ENCODE measurements at places on chromosomes 7 and 10.
A peak's percentile ranks its signal among the peaks of the same experiment; 100 is the strongest.

DNA sequence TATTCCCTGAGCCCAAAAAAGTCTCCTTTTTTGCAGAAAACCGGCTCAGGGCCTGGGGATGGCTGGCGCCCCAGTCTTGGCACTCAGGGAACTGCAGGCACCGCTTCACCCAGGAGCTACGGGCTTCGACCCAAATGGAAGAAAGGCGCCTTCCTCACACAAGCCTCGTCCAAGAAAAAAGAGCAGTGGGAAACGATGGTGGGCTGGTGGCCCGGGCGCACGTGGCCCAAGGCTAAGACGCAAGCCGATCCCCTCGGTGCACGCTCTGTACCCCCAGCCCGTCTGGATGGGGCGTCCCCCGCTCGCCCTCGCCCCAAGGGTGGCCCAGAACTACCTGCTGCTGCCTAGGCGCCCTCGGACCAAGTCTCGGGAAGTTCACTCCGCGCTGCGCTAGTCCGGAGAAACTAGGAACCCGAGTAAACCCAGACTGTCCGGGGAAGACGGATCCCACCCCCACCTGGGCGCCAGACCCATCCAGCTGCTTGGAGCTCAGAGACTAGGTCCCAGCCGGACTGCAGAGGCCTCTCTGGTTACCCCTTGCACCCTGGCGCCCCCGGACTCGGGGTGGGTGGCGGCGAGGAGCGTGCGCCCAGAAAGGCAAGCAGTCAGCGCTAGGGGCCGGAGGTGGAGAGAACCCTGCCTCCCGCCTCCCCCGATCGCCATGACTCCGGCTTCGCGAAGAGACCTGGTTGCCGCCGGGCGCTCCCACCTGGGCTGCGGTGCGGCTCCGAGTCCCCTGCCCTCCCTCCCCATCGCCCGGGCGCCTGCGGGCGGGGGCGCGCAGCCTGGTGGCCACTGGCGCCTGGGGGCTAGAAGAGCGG, 76.4 kb downstream of the CALN1 start:
- DNase-seq: no peak

DNA sequence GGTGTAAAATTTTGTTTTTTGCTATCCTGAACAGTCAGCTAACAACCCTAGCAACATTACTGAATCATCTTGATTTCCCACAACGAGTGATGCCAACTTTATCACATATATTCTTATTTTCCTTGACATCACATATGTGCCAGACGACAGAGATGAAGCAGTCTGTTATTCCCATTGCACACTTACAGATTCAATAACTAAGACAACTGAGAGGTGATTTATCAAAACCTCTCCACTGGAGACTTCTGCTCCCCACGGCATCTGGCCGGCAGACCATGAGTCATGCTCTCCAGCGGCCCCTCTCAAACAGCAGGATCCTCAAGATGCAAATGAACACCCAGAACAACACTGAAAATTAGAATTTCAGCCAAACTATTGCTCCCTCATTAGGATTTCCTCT, 57.1 kb downstream of the AMPH start:
- DNase-seq: no peak

- peak; percentile 64 for DNase-seq
Measured at GRCh38 chr10:88810196-88810961, 7.8 kb downstream of the LIPM start.

GRCh38 chr10:14736600-14737081, 38.1 kb downstream of the FAM107B start:
- DNase-seq: no peak

DNA sequence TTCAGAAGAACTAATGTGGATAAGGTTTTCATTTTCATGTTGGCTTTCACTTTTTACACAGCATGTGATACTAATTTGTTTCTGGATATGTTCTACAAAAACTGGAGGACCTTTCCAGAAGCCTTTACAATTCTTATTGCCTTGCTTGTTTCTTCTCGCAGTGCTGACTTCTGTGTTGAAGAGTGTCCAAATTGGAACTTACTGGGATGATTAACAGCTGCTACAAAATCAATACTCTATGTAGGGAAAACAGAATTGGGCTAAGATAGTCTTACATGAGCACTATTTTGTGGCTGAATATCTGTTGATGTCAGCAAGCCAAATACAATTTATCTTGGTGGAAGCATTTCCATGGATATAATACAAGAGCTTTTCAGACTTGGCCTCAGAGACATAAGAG, 351.2 kb downstream of the DGKB start:
- DNase-seq: no peak

DNA sequence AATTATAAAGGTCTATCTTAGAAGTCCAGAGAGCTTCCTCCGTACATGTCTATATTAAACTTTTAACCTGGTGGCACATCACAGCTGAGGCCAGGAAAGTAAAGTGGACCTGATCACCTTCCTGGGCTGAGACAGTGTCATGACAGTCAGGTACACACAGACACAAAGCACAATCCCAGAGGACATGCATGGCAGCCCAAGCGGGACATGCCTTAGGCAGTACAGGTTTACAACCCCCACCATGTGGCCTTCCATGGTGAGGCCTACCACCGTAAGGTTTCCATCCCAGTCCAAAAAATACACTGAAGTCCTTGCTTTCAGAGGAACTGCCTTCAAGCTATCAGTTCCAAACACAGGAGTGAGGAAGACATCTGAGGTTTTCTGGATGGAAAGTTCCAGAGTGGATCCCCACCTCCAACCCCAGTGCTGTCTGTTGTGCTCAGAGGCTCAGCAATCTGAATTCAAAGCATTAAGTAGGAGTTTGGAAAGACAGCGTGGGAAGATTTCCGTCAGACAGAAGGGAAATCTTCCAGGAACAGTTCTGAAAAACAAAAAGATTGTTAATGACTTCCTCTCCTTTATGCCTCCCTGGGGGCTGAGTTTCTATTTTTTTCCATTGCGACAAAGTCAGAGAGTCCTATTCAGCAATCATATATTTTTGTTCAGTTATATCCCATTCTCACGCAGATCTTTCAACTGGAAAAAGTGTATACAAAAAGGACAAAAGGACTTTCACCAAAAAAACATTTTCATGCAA, 20.1 kb downstream of the IFIT3 start:
- no peak for DNase-seq

GRCh38 chr7:27453702-27454405, 208.8 kb downstream of the HIBADH start:
- DNase-seq: no peak

DNA sequence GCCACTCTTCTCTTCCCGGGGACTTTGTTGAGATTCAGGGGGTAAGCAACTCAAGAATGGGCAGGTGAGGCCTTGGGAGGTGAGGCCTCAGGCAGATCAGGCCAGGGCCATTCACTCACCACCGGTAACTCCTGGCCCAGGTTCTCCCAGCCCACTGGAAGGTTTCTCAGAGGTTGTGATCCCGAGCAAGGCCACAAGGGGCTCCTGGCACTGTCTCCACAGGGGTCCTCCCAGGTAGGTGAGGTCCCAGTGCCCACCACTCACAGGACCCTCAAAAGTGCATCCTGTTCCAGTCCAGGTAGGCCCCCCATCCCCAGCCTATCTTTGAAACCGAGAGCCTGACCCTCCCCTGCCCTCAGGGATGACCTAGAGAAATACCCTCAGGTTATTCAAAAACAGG, 236.1 kb downstream of the BUB3 start:
- DNase-seq: no peak

- no peak for DNase-seq
Measured at GRCh38 chr10:75396631-75397495, 4.7 kb downstream of the ZNF503 start.

DNA sequence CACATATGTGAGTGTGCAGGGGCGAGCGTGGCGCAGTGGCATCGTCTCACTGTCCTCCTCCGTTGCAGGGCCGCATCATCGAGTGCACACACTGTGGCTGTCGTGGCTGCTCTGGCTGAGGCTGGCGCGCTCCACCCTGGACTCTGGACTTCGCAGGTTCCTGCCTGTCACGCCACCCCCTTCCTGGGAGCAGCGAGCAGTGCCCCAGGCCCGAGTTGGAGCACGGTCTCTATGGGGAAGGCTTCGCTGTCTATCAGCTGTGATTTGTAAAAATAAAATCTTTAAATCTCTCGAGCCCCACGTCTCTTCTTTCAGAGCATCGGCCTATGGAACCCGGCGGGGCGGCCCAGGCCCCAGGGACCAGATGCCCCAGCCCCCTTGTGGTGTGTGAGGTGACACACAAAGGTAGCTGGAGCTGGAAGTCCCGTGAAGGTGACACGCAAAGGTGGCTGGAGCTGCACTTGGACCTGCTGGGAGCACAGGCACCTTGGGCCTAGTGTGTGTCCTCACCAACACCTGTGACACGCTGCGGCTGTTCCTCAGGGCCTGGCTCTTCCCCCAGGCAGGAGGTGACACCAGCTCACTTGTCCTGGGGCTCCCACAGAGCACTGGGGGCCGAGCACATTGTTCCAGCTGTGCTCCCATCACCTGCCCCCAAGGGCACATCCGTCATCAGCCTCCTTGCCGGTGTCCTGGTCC, 10.7 kb downstream of the BUD31 start:
- no peak for DNase-seq

GRCh38 chr7:24729365-24730017, 27.8 kb downstream of the GSDME start:
- no peak for DNase-seq

- DNase-seq: no peak
Measured at GRCh38 chr7:122166740-122167139, 22.7 kb upstream of the AASS start.

- DNase-seq: no peak
Measured at GRCh38 chr10:68829521-68829920, 2.2 kb downstream of the STOX1 start.

GRCh38 chr7:15795393-15795792, 108.9 kb upstream of the MEOX2 start:
- no peak for DNase-seq

- no peak for DNase-seq
Measured at GRCh38 chr10:108039821-108040584, 875.5 kb upstream of the SORCS1 start.

- no peak for DNase-seq
Measured at GRCh38 chr10:25175527-25176420, 973 bp downstream of the GPR158 start.

DNA sequence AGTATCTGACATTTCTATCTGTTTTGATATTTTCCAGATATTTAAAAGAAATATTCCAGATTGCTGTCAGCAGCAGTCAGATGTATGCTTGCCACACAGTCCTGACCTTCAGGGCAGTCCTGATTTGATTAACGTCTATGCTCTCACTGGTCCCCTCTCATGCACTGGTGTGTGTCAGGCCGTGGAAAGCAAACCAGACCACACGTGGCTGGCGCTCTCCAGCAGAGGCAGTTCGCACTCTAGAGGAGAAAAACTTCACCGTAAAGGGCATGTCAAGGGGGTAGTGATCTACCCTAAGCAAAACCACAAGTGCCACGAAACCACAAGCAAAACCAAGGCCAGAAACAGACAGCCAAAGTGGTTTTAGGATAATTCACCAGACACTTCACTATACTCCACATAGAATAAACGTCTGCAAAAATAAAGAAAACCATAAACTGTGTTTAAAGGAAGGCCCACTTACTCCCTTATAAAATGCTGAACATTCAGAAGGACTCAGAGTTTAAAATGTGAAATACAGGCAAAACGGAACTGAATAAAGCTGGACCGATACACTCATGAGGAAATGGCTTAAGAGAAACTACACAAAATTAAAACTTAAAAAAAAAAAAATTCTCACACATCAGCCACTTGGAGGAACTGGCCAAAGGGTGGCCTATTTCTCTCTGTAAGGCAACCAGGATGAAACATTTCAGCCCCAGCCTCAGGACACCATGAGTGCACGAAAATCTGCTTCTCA, 26.4 kb downstream of the PARP12 start:
- peak; percentile 23 for DNase-seq

DNA sequence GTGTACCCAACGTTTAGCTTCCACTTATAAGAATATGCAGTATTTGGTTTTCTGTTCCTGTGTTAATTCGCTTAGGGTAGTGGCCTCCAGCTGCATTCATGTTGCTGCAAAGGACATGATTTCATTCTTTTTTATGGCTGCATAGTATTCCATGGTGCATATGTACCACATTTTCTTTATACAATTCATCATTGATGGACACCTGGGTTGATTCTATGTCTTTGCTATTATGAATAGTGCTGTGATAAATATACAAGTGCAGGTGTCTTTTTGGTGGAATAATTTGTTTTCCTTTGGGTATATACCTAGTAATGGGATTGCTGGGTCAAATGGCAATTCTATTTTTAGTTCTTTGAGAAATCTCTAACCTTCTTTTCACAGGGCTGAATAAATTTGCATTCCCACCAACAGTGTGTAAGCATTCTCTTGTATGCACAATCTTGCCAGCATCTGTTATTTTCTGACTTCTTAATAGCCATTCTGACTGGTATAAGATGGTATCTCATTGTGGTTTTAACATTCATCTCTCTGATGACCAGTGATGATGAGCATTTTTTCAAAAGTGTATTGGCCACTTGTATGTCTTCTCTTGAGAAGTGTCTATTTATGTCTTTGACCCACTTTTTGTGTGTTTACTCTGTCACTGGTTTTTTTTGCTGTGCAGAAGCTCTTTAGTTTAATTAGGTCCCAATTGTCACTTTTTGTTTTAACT, 72.5 kb upstream of the CC2D2B start:
- peak; percentile 57 for DNase-seq

DNA sequence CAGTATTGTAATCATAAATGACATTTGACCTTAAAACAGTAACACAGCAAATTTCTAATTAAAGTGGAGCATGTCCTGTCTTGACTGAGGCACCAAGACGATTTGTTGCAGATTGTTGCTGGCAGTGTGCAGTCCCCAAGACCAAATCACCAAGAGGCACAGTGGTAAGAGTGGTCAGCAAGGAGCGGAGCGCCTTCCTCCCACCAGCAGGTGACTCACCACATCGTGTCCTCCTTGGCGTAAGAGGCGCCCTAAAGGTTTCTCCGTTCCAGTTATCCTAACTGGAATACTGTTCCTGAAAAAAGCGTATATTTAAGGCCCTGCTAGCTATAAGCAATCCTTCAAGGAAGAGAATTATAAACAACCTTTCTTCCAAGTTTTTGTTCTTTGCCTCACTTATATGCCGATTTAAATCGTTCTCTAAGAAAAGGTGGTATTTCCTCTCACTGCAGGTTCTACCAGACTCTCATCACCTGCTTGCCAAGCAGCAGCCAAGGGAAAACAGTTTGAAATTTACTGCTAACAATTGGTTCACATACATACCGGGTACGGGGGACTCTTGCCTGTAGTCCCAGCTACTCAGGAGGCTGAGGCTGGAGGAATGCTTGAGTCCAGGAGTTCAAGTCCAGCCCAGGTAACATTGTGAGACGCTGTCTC, 10.7 kb upstream of the REPIN1 start:
- no peak for DNase-seq

DNA sequence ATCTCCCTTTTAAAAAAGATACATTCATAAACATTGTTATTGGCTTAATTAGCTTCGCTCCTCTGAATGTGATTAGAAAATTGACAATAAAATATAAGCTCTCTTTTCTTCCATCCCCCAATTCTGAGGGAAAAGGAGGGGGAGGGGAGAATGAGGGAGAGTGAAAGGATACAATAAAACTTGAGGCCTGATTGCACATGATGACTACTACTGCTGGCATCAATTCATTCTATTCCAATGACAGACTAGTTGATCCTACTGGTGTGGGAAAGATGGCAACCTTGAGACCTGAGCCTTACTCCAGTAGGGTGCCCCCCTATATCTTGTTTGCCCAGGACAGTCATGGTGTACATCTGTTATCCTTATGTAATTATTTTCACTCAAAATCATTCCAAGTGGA, 4.5 kb upstream of the IQUB start:
- no peak for DNase-seq

- DNase-seq: no peak
Measured at GRCh38 chr7:151063212-151063561, 3.8 kb downstream of the SLC4A2 start.

Data from activated CD4-positive, alpha-beta T cell treated with anti-CD3 and anti-CD28 coated beads, Interleukin-2, amount 50 U/mL, for 16 hours (primary cell).